ENCODE measurements at places on chromosomes 3 and 15. TPM values are rescaled to one million over a fixed set of nuclear protein-coding genes. Genes with fewer than 3 reads are reported as not detected.
A peak's percentile ranks its signal among the peaks of the same experiment; 100 is the strongest.

- DNase-seq, result no peak
Observed at GRCh38 chr3:153666991-153667740, 454.0 kb upstream of the ARHGEF26 start.

GRCh38 chr3:172607305-172608121, 84.3 kb upstream of the TNFSF10 start:
- peak; percentile 90 for DNase-seq

GRCh38 chr3:42906070-42906847, at the start of gene ZNF662:
ZNF662 (plus strand) TSS chr3:42906142; CDS start chr3:42908115, 1,973 bp downstream.
- peak; percentile 36 for DNase-seq

- DNase-seq, result no peak
Observed at GRCh38 chr3:17707813-17708543, 34.5 kb downstream of the TBC1D5 start.

DNA sequence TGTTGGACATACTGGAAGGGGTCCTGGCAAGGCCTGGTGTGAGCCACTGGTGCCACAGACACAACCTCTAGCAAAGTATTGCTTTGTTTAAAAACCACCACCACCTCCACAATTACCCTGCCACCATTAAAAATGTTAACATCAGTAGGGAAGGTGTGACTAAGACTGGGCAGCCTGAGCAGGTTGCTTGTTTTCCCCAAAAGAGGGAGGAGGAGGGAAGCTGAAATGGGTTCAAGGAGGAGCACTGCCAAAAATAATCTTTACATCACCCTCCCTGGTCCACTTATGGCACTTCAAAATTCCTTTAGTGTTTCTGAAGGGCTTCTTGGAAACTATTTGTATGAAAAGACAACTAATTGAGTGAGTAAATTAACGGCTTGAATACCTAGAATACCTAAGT, 99.8 kb upstream of the FGF7 start:
- no peak for DNase-seq

GRCh38 chr15:85289677-85290365, 90.6 kb upstream of the AKAP13 start:
- DNase-seq, result peak; percentile 46

GRCh38 chr3:174276826-174277225, 582.3 kb upstream of the NAALADL2 start:
- no peak for DNase-seq

DNA sequence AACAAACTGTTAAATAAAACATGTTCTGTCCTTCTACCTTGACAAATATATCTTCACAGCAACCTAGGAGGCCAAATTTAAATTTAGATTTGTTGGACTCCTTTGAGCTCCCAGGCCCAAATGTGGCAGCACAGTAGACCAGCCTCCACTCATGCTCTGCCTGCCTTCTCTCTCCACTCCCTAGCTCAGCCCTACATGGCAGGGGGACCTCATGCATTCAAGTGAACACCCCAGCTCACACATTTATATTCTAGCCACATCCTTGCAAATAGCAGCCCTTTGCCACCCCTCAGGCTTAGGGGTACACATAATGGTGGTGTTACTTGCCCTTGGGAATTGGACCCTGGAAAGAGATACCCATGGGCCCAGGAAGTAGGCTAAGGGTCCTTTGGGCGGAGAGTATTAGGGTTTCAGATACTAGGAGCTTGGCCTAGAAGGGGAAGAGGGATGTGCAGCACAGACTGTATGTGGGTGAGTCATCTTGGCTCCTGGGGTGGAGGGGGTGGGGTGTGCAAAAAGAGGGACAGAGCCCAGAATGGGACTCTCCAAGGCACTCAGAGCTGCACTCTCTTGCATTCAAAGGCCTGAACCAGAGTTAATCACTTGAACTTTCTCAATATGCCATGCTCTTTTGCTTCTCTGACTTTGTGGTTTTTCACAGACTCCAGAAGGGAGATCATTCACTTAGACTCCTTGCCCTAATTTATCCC, 268.4 kb upstream of the ROPN1 start:
- no peak for DNase-seq

DNA sequence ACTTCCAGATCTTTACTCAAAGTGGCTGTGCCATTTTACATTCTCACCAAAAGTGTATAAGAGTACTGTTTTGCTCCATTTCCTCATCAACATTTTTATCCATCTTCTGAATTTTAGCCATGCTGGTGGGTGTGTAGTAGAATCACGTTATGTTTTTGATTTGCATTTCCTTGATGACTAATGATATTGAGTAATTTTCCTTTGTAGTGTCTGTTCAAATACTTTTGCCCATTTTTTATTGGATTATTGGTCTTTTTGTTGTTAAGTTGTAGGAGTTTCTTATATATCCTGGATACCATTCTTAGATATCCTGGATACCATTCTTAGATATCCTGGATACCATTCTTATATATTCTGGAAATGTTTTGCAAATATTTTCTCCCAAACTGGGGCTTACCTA, 344.9 kb downstream of the LRRC3B start:
- no peak for DNase-seq

DNA sequence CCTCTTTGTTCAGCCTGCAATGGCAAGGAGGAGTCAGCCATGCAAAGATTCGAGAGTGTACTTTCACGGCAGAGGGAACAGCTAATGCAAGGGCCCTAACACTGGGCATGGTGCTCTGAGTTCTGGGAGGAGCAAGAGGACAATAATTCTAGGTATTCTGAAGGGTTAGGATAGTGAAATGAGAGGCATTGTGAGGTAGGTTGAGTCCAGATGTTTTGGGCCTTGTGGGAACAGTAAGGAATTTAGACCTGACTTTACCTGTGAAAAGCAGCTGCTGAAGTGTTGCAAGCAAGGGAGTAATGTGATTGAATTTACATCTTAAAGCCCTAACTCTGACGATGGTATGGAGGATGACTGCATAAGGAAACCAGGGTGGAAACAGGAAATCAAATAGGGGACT, 211.6 kb downstream of the CNTN3 start:
- no peak for DNase-seq

DNA sequence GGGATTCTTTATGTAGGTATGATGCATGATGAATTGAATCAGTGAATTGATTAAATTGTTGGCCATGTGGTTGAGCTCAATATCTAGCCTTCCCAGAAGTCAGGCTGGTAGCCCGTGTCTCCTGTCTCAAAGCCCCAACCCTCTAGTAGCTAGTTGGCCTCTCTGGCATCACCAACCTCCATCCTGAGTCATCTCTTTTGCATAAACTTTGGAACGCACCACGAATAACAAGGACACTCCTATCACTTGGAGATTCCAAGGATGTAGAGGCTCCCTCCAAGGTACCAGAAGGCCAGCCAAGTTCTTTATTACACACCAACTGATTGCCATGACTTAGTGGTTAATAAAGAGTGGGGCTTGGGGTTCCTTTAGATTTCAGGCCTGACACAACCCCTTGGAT, 148.4 kb downstream of the APBA2 start:
- DNase-seq, result peak; percentile 16

DNA sequence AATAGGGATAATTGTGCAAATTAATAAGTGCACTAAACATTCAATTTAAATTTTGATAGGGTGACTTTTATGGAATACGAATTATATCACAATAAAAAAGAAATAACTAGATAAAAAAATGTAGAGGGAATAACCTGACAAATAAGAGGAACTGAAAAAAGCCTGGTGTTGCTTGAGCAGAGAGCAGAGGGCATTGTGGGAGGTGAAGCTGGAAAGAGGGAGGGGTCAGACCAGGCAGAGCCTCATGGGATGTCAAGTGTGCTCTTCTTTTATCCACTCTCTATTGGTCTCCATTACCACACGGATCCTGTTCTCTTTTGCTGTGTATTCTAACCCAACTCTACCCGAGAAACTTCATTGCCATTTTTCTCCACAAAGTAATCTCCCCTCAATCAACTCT, 264.0 kb upstream of the CRBN start:
- DNase-seq, result no peak

DNA sequence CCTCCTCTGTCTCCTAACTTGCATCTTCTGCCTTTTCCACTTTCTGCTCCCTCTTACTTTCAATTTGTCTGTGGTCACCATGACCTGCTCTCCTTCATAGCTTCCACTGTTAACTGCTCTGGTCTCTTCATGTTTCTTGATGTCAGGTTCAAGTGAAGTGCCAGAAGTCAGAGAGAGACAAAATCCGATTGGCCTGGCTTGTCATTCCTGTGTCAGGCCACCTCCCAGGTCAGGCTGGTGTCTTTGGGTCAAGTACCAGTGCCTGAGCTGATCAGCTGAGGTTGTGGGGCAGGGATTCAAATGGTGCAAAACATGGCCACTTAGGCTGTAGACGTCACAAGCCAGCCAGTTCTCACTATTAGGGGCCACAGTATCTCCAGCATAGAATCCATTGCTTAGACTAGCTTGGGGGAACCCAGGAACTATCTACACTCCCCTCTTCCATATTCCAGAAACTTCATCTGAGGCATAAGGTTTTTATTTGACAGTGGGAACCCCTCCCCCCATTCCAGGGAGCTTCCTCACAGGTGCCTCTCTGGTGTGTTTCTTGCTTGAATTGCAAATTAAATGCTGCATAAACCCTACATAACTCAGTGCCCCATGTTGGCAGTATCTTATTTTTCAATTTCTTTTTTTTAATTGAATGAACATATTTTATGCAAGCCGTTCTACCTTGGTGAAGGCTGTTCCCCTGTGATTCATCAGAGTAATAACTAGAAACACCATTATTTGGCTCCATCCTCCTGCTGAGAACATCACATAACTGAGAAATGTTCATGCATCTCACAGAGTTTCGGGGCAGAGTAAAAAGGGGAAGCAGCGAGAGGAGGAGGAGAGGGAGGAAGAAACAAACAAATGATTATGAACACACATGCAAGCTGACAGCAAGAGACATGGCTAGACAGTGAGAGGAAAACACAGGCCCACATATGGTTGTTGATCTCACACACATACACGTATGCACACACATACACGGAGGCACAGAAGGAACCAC, 175.8 kb downstream of the TLE3 start:
- DNase-seq, result no peak

DNA sequence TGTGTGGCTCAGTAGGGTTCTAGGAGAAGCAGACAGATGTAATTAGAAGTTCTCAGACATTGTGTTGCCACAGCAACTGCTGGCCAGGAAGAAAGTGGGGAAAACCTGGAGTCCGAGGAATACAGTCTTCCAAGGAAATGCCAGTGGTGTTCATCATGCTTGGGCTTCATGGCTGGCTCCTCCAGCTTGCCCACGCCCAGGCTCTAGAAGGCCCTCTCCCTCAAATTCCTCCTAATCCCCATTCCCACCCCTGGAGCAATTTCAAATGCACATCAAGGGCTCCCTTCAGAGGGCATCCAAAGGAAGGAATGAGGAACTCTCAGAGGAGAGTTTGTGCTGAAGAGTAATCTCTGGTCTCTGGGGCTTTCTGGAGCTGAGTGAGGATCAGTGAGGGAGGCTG, 21.9 kb downstream of the FSTL1 start:
- no peak for DNase-seq

DNA sequence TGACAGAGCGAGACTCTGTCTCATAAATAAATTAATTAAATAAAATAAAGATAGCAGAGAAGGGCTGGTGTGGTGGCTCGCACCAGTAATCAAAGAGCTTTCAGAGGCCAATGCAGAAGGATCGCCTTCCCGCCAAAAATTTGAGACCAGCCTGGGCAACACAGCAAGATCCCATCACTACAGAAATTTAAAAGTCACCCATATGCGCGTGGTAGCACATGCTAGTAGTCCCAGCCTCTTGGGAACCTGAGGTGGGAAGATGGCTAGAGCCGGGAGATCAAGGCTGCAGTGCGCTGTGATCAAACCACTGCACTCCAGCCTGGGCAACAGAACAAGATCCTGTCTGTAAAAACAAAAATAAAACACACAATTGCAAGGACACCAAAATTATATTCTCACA, 9.6 kb downstream of the SMARCC1 start:
- DNase-seq, result no peak

DNA sequence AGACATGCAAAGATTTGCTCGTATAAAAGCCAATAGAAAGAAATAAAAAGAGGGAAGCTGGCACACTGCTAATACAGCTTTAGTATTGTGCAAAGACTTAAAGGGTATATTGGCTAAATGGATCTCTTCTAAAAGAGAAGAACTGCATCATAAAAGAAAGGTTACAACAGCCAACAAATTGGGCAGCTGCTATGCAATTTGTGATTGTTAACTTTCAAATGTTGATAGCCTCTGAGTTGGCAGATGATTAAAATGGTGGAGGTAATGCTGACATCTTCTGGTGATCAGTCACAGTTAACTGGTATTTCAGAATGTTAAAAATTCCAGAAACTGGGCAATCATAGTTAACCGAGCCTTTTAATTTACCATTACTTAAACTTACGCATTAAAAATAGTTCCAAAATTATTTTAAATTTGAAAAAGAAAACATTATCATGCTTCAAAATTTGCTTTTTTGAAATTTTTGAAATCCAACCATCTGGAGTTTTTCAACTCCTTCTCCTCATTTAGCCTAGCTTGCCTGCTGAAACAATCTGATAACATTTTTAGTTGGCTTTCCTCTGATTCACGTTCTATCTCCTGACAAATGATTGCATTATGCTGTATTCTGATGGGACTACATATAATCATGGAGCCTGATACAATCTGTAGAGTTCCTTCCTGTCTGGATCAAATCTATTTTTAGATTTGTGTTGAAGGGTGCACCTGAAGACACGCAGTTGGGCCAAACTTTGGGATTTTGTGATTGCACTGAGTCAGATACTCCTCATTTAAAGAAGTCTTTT, 144.0 kb upstream of the PDZRN3 start:
- no peak for DNase-seq

DNA sequence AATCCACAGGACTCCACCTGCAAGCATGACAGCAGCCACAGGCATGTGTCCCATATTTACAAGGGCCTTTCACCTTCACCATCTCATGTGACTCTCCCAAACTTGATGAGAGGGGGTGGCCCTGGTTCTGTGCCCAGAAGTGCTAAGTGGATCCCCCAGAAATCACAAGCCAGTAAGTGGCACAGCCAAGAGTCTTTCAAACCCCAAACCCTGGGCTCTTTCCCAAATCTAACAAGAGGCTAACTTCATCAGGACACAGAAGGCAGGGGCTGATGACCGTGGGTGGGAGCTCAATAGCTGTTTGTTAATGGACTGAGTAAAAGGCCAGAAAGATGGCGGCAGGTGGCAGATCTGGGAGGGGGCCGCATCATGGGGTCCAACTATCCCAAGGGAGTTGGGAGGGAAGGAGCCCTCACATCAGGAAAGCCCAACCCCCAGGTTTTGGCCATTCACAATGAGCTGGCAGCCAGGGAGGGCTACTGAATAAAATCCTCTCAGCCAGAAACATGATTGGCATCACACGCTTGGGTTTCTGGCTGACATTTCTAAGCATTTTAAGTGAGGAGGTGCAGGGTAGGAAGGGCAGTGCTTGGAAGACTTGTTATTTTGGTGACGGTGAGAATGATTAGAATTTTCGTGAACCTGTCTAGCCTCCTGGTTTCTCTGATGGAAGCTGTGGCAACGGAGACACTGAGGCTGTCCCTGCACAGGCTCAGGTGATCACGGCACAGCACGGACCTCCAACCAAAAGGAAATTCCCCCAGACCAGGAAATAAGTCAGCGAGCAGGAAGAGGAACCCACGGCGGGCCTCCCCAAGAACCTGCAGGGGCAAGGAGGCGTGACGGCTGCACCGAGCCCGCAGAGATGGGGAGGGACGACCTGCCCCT, 109.3 kb downstream of the OXNAD1 start:
- DNase-seq, result no peak

SERINC4 gene
- 0.04 TPM for total RNA-seq

GPR156 gene
- 0.35 TPM for total RNA-seq

LRRC34 gene
- total RNA-seq, result 1.7 TPM

NANOGP8 gene
- not detected for total RNA-seq

STX19 gene
- 0.18 TPM for total RNA-seq

TF gene
- total RNA-seq, result not detected

MOBP gene
- not detected for total RNA-seq

ABI3BP gene
- total RNA-seq, result 2.7 TPM

EPHB3 gene
- total RNA-seq, result 10.8 TPM

CCR1 gene
- not detected for total RNA-seq

APPL1 gene
- total RNA-seq, result 25.4 TPM

CLSTN2 gene
- 0.27 TPM for total RNA-seq

SCG3 gene
- not detected for total RNA-seq
